ENCODE measurements at places on chromosomes 7 and 10. TPM values are rescaled to one million over a fixed set of nuclear protein-coding genes. Genes with fewer than 3 reads are reported as not detected.

The PHYH gene
- 20.8 TPM for total RNA-seq

- DNase-seq, result no peak
These were observed 1.3 kb downstream of the ANXA11 start for GRCh38 chr10:80203835-80204676.

GRCh38 chr10:66927971-66928770, 2.3 kb downstream of the LRRTM3 start:
- no peak for DNase-seq

The UTF1 gene
- total RNA-seq, result not detected

GRCh38 chr7:151608031-151608551, 88.4 kb upstream of the RHEB start:
- DNase-seq, result no peak

The CYP2W1 gene
- total RNA-seq, result 7.5 TPM

The IFT22 gene
- 28.2 TPM for total RNA-seq

- DNase-seq, result no peak
These were observed 4.6 kb downstream of the UFSP1 start for GRCh38 chr7:100884736-100885439.

All from urinary bladder (tissue), 4 donors.